ENCODE measurements at places on chromosomes 6 and 20. TPM values are rescaled to one million over a fixed set of nuclear protein-coding genes. Genes with fewer than 3 reads are reported as not detected.

DNA sequence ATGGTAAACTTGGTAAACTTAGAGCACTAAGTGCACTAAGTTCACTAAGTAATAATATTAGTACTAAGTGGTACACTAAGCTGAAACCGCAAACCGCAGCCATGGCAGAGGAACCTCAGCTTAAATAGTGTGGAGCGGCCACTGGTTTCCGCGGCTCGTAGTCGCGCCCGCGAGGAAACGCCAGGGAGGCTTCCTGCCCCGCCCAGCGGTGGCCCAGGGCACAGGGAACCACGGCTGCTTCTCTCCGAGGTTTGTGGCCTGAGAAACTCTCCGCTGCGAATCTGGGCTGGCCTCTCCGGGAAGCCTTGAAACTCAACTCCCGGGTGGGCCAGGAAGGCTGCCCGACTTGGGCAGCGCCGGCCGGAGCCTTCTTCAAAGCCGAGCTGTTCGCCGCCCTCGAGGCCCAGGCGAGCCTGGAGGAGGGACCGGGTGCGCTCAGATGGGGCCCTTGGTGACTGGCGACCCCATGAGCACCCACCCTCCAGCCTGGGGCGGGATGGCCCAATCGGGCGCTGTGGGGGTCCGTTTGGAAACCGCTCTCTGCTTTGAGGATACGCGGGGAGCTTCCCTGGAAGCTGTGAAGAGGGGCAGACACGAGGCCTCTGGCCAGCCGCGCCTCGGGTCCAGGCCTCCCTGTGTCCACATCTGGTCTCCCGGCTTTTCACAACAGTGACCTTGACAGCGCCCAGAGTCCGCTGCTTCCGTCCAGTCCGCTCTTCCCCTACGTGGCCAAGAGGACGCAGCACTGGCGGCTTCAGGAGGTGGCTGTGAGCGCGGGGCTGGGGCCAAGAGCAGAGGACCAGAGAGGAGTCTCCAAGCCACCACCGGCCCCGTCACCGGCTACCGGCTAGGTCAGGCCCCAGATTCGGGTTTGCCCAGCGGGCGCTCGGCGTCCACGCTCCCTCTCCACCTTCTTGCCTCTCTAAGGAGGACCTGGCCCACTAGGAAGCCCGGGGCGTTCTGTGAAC lies 25.4 kb upstream of the HLA-E start:
- peak; percentile 38 for DNase-seq

DNA sequence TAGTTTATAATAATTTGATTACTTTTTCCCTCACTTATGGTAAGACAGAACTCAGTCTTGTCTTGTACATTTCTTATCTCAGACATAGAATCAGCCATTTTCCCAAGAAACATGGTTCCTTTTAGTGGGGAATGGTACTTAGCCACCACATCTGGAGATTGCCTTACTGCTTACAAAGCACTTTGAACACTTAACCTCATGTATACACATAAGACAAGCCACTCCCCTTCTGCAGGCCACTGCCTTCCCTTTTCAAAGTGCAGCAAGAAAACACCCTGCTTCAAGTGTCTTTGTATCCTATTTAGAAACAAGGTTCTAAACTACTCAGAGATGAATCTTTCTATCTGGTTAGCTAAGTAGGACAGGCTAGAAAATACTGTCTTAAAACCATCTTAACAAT lies 159.2 kb downstream of the UBE3D start:
- no peak for DNase-seq

DNA sequence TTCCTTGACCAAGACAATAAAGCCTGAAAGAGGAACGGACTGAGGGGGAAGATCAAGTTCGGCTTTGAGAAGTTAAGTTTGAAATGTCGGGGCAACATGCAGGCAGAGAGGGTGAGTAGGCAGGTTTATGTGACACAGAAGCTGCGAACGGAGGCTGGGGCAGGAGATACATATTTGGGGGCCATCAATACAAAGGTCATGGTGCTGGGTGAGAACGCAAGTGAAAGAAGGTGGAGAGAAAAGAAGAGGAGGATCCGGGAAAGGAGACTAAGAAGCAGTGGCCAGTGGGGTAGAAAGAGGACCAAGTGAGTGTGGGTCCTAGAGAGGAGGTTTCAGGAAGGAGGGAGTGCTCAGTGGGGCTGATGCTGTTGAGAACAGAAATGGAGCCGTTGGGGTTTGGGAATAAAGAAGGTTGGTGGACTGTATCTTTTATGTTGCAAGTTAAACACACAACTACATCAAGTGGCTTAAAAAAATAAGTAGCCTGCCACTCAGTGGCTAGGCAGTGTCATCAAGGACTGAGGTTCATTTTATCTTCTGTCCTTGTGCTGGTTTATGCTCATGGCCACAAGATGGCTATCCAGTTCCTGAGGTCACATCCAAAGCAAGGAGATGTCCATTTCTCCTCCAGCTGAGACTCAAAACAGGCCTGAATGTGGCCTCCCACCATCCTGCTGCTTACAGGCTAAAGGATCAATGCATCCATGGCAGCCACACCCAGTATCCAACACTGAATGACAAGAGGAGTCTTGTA lies 1.7 kb upstream of the BLCAP start:
- DNase-seq, result no peak

GRCh38 chr6:5656226-5656625 lies 350.5 kb downstream of the NRN1 start:
- no peak for DNase-seq

DNA sequence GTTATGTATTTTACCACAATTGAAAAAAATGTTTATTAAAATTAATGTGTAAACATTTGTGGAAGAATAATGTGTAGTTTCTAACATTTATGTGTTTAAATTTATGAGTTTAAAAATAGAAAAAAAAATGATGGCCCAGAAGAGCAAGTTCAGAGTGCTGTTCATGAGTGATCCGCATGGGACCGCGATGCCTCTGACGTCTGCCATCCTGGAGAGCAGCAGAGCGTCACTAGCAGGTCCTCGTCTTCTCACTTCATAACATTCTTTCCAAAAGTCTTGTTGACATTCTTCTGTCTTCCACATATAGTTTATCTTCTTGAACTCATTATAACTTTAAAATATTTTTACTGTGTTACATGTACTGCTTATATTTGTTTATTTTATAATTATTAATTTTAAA lies 15.5 kb downstream of the BTNL2 start:
- DNase-seq, result no peak

The LRRC1 gene
- total RNA-seq, result 12.6 TPM

The ZHX3 gene
- 7.5 TPM for total RNA-seq

The C6orf141 gene
- total RNA-seq, result 14.4 TPM

The TDRD6 gene
- total RNA-seq, result 0.07 TPM
